IPS-NIHi11 (cell line): ENCODE measurements at places on chromosomes 12 and 14.
A peak's percentile ranks its signal among the peaks of the same experiment; 100 is the strongest.

DNA sequence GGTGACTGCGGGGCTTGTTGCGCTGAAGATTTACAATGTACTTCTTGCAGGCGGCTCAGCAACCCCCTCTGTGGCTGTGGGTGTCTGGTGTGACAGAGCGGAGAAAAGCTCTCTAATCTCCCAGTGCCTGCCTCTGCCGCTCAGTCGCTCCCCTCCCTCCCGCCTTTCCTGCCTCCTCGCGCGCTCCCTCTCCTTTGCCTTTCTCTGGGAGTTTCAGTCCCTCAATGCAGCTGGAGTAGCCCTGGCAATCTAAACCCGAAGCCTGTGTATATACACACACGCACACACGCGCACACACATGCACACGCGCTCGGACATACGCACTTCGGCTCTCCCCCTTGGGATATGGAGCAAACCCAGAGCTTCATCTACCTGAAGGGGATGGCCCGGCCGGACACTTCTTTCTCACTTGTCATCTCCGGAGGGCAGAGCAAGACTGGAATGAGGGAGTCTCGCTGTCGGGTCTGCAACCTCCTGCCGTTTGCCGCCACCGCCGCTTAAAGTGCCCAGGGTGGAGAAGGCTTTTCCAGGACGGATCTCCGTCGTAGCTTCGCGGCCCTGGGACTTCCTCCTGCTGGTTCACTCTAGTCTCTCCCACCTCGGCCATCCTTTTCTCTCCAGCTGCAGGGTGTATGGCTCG lies 599 bp upstream of the TRHDE start:
- DNase-seq: peak; percentile 70

DNA sequence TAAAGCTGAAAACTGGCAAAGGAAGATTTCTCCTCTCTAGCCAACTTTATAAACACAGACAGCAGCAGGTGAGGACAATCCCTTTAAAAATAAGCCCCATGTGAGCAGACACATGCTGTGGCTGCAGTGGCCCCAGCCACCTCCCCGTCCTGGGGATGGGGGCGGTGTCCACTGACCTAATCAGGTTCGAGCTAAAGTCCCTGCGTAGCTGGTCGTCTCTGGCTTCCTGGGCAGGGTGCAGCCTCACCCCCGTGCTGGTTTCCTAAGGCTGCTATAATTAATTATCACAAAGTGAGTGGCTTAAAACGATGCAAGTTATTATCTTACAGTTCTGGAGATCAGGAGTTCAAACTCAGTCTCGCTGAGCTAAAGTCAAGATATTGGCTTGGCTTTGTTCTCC lies 1.0 kb downstream of the BDKRB1 start:
- DNase-seq: no peak

GRCh38 chr14:59328454-59328853 lies 136.7 kb downstream of the GPR135 start:
- no peak for DNase-seq

DNA sequence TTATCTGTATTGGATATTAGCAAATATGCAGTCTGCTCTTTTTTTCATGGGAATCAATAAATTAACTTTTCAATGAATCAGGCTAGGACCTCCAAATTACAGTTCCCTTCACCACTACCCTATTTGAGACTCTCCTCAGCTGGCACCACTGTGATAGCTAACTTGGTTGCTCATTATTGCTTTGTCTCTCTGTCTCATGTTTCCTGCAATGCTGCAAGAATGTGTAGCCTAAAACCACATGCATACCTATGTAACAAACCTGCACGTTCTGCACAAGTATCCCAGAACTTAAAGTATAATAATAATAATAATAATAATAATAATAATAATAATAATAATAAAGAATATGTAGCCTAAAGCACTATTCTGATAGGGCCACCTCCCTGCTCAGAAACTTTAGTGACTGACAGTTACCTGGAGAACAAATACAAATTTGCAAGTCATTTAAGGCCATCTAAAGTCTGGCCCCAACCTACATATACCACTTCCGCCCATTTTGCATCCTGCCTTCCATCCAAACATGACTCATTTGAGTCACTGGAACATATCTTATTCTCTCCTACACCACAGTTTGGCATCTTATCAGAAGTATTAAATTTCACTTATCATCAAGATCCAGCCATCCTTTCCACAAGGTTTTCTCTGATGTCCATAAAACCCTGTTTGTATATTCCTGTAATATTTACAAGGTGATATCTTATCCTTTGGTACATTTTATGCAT lies 215.1 kb downstream of the LRRK2 start:
- DNase-seq: no peak

DNA sequence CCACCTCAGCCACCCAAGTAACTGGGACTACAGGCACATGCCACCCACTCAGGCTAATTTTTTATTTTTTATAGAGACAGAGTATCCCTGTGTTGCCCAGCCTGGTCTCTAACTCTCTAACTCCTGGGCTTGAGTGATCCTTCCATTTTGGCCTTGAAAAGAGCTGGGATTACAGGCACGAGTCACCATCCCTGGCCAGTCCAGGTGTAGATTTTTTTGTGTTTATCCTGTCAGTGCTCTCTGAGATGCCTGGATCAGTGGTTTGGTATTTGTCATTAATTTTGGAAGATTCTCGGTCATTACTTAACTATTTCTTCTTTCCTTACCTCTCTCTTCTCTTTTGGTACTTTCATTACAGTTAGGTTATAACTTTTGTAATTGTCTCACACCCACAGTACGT lies 5.3 kb upstream of the HIF1A start:
- no peak for DNase-seq

DNA sequence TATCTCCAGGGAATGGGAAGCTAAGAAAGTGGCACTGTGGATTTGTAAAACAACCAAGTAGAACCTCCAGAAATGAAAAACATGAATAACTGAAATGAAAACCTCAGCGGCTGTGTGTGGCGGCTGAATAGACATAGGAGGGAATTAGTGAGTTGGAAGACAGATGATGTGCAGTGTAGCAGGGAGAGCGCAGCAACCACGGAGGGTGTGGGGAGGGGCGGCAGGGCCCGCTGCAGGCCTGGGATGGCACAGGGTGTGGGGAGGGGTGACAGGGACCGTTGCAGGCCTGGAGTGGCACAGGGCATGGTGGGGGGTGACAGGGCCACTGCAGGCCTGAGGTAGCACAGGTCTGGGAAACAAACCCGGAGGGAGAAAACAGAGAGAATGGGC lies 51.1 kb downstream of the BEGAIN start:
- no peak for DNase-seq

- no peak for DNase-seq
These were observed 1.7 kb downstream of the NDRG2 start for GRCh38 chr14:21023174-21023573.

DNA sequence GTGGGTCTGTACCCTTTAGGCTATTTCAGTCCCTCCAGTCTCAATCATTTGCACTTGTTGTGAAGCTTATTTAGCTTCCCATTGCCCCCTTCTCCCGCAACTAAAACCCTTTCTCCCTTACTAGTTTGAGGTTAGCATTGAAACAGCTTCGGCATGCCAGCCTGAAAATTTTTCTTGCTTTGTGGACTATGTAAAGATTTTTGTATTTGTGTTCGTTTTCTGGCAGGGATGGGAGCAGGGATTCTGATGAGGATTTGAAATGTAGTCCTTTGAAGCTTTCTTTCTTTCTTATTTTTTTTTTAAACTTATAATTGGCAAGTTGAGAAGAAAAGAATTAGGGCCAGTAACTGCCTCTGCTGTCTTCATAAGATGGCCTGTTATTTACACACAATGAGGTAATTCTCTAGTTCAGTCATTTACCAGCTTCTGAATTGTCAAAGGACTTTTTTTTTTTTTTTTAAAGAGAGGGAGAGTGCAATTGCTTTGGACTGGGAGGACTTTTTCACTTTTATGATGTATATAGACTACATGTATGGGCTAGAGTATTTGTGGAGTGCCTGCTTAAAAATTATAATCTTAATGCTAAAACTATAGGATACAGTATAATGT lies 29.0 kb downstream of the PALS1 start:
- DNase-seq: no peak

GRCh38 chr14:100761481-100761880 lies 34.8 kb downstream of the DLK1 start:
- DNase-seq: no peak

GRCh38 chr14:105201925-105202513 lies 20.9 kb upstream of the NUDT14 start:
- no peak for DNase-seq

GRCh38 chr14:105330491-105330895 lies 15.9 kb downstream of the PACS2 start:
- DNase-seq: no peak

GRCh38 chr14:50758305-50758704 lies 72.7 kb downstream of the NIN start:
- no peak for DNase-seq

DNA sequence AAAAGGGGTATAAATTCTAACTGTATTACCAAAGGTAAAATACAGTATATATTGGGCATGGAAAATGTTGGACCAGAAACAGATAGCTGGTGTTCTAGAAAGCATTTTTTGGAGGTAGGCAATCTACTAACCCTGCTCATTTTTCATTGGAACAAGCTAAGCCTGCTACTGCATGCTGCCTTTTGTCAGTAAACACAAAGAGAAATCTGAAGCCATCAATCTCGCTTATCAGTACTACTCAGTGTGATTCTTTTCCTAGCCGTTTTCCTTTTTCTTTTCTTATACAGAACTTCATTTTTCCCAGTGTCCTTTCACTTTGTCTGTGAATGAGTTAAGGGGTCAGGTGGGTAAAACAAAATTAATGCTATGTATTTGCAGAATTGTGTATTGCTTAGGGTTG lies 312.3 kb downstream of the NPAS3 start:
- peak; percentile 8 for DNase-seq

GRCh38 chr14:24941719-24942118 lies 108.2 kb downstream of the STXBP6 start:
- peak; percentile 32 for DNase-seq

DNA sequence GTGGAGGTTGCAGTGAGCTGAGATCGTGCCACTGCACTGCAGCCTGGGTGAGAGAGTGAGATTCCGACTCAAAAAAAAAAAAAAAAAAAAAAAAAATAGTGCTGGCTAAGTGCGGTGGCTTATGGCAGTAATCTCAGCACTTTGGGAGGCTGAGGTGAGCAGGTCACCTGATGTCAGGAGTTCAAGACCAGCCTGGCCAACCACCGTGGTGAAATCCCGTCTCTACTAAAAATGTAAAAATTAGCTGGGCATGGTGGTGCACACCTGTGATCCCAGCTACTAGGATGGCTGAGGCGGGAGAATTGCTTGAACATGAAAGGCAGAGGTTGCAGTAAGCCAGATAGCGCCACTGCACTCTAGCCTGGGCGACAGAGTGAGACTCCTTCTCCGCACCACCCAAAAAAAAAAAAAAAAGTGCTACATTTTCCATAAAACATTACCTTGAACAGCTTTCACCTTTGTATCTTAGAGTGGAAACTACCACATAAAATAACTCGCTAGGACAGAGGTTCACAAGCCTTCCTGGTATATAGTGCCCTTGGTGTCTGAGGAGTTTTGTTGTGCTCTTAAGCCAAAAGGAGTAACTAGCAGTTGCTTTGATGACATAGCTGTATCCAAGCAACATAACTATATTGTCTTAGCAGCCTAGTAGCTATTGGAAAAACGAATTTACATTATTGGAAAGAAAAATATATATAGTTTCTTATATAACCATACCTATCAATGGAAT lies 11.1 kb downstream of the PTGES3 start:
- no peak for DNase-seq

DNA sequence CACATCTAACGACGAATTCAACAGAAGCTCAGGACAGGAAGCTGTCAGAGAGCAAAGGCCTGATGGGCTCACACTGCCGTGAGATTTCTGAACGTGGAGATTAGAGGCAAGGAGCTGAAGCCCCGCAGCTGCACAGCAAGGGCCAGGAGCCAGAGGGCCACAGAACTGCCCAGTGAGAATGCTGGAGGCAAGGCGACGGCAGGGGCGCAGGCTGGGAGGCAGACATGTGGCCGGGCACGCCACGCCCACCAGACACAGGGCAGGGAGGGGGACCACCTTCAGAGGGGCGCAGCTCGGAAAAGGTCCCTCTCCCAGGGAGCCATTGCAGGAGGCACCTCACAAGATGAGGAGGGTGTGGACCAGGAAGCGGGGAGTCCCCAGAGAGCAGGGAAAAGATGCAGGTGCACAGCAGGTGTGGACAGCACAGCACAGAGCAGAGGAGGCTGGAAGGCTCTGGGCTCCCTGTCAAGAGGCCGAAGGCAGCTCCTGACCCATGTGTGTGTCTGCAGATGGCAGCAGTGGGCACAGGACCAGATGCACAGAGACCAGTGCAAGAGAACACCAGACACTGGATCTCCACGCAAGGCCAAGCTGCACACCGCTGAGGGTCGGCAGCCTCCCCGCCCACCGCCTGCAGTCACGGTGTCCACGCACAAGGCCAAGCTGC lies 23.0 kb downstream of the BTBD6 start:
- no peak for DNase-seq

DNA sequence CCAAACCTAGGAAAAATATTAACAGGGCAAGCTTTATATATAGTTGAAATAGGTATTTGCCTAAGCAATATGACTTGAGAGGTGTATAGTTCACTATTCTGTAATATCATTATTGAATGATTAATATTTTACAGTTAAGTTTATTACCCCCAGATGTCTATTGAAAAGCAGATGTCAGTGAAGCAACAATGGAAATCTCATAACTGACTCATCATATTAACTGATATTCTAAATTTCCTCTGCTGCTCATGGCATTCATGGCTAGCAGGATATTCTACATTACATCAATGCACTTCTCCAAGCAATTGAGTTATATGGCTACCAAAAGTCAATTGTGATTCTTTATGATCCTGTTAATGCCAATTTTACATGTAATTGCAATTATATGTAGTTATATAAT lies 9.7 kb upstream of the MAGOHB start:
- no peak for DNase-seq

- DNase-seq: no peak
These were observed 8.8 kb downstream of the DENND5B start for GRCh38 chr12:31582155-31582554.

DNA sequence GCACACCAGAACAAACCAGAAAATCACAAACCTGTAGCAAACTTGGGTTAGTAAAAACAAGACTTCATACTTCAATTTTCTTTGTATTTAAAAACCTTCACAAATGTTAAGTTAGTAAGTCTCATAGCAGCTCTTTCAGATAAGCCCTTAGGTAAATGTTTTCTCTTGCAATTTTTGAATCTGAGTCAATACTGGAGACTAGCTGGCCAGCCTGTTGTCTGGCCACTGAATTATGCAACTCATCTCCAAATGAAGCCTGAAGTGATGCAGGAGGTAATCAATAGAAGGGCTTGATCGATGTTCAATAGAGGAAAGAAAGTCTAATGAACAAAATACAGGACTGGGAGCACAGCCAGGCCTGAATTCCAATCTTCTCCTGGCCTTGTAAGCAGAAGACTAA lies 465.2 kb downstream of the LRIG3 start:
- DNase-seq: no peak

- peak; percentile 17 for DNase-seq
These were observed 1.3 kb downstream of the CLEC9A start for GRCh38 chr12:10031771-10032175.

GRCh38 chr14:32702562-32702961 lies 236.1 kb upstream of the NPAS3 start:
- peak; percentile 40 for DNase-seq

DNA sequence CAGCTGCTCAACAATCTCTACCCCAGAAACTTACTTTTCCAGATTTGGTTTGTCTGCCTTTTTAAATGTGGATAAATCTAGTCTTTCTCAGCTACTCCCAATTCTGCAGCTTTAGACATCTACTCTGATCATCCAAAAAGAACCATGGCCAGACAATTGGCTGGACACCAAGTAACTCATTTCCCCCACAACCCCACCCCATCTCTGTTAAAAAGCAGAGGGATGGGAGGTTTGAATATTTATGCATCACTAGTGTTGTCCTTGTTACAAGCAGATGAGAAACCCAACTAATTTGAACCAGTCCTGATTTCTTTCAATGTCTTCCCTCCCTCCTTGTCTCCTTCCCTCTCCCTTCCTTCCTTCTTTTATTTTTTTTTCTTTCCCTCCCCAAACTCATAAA lies 391.9 kb downstream of the GALC start:
- DNase-seq: no peak
